ENCODE measurements at places on chromosomes 7 and 10.

DNA sequence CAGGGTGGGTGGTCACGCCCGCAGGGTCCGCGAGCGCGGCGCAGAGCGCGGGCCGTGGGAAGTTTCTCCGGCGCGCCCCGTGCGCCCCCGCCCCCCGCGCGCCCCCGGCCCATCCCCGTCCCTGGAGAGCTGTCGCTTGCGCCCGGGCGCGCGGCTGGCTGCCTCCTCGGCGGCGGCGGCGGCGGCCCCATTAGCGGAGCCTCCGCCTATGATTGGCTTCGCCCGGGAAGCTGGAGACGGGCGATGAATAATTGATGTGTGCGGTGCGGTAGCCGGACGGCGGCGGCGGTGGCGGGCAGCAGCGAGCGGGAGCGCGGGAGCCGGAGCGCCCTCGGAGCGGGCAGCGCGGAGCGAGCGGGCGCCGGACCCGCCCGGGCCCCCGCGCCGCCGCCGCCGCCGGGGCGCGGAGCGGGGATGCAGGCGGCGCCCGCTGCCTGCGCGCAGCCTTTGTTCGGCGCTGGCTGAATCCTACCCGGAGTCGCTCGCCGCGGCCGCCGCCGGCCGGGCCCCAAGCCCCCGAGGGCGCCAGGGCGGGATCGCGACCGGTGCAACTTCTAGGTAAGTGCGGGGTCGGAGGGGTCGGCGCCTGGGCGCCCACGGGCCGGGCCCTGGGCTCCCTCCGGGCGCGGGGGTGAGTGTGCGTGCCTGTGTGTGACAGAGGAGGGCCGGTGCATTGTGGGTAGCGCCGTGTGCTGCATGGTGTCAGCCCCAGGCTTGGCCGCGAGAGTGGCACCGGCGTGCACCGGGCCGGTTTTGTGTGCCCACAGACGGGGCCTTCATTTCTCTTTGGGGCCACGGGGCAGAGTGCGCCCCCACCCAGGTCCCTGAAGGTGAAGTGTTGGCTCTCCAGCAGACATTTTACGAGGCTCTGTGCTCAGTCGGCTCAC is 103.8 kb upstream of the PPIF start:
- peak; percentile 11 for DNase-seq

DNA sequence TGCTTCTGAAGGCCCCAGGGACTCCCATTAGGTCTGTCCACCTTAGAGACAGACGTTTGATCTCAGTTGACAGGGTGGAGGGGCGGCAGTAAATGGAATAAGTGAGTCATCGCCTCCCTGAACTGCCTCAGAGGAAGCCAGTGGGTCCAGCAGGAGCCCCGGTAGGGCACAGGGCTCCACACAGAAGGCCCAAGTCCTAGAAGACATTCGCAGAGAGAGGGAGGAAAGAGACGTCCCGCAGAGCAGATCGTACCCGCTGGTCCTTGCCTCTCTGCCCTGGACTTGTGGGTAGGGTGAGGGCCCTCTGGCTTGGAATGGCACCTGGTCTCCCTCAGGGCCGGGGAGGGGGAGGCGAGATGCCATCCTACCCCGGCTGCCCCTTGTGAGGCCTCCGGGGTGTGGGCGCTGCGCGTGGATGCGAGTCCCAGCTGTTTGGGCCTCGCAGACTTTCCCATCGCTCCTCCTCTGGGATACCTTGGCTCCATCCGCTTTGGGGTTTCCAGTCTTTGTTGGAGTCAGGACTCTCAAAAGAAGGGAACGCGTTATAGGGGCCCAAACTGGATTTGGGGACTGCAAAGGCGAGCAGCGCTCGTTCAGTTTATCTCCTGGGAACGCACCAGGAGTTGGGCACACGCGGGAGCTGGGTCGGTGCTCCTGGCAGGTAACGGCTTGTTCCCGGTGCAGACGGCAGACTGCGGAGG is 5.1 kb downstream of the TLX1 start:
- no peak for DNase-seq

DNA sequence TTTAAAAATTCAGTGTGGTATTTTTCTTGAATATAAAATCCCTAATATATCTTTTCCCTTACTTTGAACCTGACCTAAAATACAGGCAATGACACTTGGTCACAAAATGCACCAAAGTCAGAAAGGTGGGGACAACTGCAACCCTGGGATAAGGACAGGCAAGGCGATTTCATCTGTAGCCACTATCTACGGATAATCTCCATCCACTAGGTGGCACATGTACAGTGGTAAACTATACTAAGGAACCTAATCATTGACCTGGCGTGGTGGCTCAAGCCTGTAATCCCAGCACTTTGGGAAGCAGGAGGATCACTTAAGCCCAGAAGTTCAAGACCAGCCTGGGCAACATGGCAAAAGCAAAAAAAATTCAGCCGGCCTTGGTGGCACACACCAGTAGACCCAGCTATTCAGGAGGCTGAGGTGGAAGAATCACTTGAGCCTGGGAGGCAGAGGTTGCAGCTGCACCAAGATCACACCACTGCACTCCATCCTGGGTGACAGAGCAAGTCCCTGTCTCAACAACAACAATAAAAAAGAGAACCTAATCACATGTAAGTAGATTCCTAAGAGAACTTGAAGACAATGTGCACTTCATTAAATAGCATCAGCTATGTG is 98.9 kb downstream of the KMT2C start:
- no peak for DNase-seq

DNA sequence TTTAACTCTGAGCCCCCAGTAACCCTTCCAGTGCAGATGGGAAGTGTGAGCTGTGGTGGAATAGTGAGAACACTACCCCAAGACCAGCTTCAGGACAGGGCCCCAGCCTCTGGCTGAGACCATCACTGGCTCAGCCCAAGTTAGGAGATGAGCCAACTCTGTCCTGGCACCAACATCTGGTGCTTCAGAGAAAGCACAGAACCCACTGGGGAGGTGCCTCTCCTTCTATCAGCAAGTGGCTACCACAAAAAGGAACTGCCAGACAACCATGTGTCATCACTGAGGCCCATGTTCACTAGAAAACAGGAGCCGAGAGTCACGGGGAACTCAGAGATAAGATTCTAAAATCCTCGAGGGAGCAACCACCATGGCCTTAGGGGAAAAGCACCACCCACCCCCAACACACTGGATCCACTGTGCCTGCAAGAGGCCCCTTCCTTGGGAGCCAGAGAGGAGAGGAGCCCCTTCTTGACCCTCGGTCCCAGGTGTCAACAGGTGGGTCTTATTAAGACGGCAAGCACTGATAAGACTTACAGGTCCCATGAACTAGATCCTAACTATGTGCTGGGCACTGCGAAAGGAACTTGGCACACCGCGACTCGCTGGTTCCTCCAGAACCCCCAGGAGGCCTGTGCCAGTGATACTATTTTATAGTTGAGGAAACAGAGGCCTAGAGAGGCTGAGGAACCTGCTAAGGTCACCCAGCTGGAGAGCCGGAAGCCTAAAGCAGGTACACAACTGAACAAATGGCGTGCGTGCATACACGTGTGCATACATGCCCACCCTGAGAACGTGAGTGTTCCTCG is 102.7 kb downstream of the FAM53B start:
- no peak for DNase-seq

DNA sequence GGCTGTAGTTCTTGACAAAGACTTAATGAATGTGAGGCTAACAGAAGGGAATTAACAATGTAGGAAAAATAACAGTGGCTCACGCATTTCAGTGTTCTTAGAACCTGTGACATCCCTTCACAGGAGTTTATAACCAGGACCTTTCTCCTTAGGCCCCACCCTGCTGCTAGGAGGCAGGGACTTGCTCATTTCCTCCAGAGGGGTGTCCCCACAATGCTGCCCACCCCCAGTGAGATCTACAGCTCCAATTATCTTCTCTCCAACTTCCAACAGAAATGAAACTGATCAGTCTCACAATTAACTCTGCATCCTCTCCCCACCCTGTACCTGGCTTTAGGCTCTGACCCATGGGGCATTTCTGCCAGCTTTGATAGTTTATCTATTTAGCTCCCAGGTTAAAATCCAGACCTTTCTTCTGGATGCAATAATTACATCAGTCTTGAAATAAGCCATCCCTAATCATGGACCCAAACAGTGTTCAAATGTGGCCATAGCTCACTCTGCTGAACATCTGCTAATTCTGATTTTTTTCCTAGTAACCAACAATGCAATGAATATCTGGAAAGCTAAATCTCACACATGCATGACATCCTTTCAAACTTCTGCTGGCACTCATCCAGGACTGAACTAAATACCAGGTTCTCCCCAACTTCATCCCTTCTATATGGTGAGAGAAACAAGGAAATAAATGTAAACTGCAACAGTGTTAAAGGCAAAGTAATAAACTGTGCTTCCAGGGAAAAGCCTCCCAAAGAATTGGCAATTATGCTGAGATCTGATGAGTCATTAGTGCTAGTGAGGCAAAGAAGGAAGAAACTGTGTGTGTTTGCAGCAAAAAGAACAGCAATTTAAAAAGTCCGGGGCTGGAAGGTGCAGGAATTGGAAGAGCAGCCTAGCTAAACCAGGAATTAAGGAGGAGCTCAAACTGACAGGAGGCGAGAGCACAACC is 64.6 kb downstream of the HERPUD2 start:
- DNase-seq: no peak

GRCh38 chr7:56083150-56083785 is 9.5 kb downstream of the PHKG1 start:
- no peak for DNase-seq

DNA sequence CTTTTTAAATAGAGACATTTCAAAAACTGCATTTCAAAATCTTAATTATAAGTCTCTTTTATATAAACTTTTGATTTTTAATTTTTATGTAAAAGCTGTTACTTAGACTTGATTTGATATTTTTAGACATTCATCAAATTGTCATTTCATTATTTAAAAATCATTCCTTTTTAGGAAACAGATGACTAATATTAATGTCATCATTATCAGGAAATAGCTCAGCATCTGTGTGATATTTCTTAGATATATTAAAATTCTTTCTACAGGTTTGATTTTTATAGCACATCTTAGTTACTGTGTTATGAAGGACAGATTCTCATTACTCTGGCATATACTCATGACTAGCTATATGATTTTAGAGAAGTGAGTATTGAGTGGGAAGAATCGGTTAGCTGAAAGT is 17.2 kb downstream of the RUNDC3B start:
- no peak for DNase-seq

- DNase-seq: no peak
These were observed 11.2 kb downstream of the KCNMA1 start for GRCh38 chr10:77626266-77626935.

- no peak for DNase-seq
These were observed 9.0 kb downstream of the GUSB start for GRCh38 chr7:65972976-65973375.

GRCh38 chr10:103654925-103655324 is 161.4 kb downstream of the NEURL1 start:
- DNase-seq: no peak

GRCh38 chr7:37916017-37916672 is 472 bp downstream of the SFRP4 start:
- DNase-seq: no peak

GRCh38 chr7:117841611-117842010 is 31.6 kb downstream of the CTTNBP2 start:
- DNase-seq: no peak

DNA sequence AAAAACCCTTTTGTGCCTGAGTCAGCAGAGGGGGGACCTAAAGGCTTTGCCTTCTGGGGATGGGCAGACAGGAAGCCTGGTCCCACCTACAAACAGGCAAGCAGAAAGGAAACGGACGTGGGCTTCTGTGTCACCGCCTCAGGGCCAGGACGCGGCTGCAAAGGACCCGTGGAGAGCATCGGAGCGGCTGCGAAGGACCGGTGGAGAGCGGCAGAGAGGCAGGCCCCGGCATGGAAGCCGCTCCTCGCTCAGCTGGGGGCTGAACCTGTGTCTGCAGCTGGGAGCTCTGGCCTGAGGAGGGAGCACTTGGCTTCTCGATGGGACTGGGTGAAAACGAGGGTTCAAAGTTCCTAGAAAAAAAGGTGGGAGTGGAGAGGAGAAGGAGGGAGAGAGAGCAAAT is 125.4 kb upstream of the PPP2R2D start:
- DNase-seq: no peak

- DNase-seq: no peak
These were observed 3.7 kb upstream of the IFIT1B start for GRCh38 chr10:89373916-89374711.

DNA sequence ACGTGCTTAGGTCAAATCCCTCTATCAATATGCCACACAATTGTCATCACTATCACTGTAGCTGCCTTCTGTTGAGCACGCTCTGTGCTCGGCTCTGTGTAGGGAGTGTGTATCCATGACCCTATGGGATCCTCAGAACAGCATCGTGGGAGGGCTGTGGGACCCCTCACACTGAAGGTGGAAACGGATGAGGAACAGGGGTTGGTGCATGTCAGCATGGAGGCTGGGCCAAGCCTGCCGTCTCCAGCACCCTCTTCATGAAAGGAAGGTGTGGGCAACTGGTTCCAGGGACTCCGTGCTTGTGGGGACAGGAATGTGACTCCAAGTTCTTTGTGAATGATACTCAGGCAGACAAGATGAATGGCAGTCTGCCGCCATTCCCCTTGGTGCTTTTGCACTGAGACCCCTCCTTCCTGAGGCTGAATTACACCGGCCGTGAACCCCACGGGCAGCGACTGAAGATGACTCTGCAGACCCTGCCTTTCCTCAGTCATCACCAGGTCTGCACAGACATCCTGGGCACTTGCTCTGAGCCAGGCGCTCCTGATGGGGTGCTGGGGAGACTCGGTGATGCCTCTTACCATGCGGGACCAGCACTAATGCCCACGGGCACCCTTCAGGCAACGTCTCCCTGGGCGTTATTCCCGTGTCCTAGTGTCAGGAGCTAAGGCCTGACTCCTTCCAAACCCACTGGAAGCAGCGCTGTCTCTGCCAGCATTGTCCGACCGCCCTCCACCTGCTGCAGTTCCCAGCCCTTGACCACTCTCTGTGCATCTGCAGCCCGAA is 495.2 kb downstream of the TCERG1L start:
- no peak for DNase-seq
